ENCODE measurements at places on chromosomes 4 and X. TPM values are rescaled to one million over a fixed set of nuclear protein-coding genes. Genes with fewer than 3 reads are reported as not detected.

GPR173 gene
- 2.4 TPM for total RNA-seq

ESX1 gene
- total RNA-seq, result not detected

CCDC158 gene
- not detected for total RNA-seq

SLC35A2 gene
- total RNA-seq, result 14.1 TPM

G6PD gene
- total RNA-seq, result 81.1 TPM

IL13RA1 gene
- total RNA-seq, result 69.4 TPM

F9 gene
- total RNA-seq, result not detected

CYP2U1 gene
- 5.5 TPM for total RNA-seq

SCFD2 gene
- total RNA-seq, result 13.9 TPM

TKTL2 gene
- not detected for total RNA-seq

FOXR2 gene
- total RNA-seq, result not detected

DIPK2B gene
- 266 TPM for total RNA-seq

CCKAR gene
- total RNA-seq, result not detected

PQBP1 gene
- total RNA-seq, result 51.3 TPM

MCUB gene
- 109 TPM for total RNA-seq

PDE5A gene
- total RNA-seq, result 3.4 TPM

RAB9B gene
- 1.5 TPM for total RNA-seq

TMPRSS11D gene
- total RNA-seq, result not detected

DMP1 gene
- total RNA-seq, result not detected

TNMD gene
- not detected for total RNA-seq

ENPEP gene
- total RNA-seq, result 0.99 TPM

SPANXB1 gene
- not detected for total RNA-seq

ARHGAP36 gene
- total RNA-seq, result not detected

IGSF1 gene
- 1.7 TPM for total RNA-seq

SMIM43 gene
- not detected for total RNA-seq

DDIT4L gene
- 6.9 TPM for total RNA-seq

SYP gene
- total RNA-seq, result not detected

SAGE1 gene
- total RNA-seq, result not detected

WDFY3 gene
- total RNA-seq, result 104 TPM

FHL1 gene
- total RNA-seq, result 82.2 TPM

Measured in glomerular endothelial cell (primary cell).